ENCODE measurements at places on chromosomes 13 and 19.
A peak's percentile ranks its signal among the peaks of the same experiment; 100 is the strongest.

- DNase-seq: peak; percentile 92
These were observed 183.5 kb upstream of the UBL3 start for GRCh38 chr13:30033681-30034457.

GRCh38 chr13:76836311-76836710 lies 49.9 kb downstream of the KCTD12 start:
- no peak for DNase-seq

DNA sequence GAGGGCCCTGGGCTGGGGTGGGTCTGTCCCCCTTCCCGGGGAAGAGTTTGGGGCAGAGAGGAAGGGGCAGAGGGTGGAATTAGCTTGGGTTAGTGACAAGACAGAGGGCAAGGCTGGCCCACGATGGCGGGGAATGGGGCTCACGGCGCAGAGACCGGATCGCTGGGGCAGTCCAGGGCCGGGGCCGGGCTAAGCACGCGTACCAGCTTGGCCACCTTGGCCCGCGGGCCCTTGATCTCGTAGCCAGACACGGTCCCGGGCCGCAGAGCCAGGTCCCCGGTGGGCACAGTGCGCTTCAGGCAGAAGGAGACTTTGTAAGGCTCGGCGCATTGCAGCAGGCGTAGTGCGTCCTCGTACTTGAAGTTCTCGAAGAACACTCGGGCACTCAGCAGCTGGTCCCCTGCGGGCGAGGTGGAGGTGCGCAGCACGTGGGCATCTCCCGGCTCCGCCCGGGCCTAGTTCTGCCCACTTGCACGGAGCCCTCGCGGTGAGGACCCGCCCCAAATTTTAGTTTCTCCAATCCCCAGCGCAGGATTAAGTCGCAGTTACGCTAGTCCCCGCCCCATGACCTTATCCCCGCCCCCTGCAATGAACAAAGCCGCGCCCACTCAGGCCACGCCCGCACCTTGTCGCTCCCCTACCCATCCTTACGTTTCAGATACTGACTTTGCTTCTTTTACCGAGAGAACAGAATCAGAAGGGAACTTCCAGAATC lies 8.6 kb upstream of the HIPK4 start:
- DNase-seq: no peak

- DNase-seq: no peak
These were observed 51.9 kb downstream of the GARRE1 start for GRCh38 chr19:34306213-34306661.

GRCh38 chr19:33187183-33187540 lies 7.0 kb upstream of the LRP3 start:
- no peak for DNase-seq

DNA sequence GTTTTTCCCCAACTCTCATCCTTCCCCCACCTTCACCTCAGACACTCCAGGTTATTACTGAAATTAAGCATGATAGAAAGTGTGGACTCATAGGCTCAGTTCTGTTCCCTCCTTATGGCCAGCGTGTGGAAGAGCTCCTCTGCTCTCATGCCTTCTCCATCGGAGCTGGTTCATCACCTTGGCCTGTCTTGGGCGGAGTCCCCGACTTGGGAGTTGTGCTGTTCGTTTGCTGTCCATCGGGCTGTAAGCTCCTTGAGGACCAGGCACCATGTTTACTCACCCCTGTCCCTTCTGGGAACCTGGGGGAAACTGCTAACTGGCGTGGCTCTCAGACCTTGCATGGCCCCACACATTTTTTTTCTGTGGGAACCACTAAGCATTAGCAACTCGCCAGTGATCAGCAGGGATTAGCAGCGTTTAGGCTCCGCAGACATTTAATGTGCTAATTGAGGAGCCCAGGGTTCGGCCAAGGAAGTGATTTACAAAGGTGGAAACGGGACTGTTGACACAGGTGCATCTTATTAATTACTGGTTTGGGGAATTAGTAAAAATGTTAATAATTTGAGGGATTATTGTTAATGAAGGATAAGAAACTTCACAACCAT lies 123.8 kb downstream of the TM9SF2 start:
- no peak for DNase-seq

- DNase-seq: no peak
These were observed 173.6 kb downstream of the NDFIP2 start for GRCh38 chr13:79654520-79654919.

- no peak for DNase-seq
These were observed 5.5 kb upstream of the CCER2 start for GRCh38 chr19:38917516-38917915.

GRCh38 chr19:49844138-49845095 lies 6.5 kb upstream of the PTOV1 start:
- DNase-seq: no peak

GRCh38 chr19:34408411-34408810 lies 4.2 kb downstream of the PDCD2L start:
- DNase-seq: no peak

DNA sequence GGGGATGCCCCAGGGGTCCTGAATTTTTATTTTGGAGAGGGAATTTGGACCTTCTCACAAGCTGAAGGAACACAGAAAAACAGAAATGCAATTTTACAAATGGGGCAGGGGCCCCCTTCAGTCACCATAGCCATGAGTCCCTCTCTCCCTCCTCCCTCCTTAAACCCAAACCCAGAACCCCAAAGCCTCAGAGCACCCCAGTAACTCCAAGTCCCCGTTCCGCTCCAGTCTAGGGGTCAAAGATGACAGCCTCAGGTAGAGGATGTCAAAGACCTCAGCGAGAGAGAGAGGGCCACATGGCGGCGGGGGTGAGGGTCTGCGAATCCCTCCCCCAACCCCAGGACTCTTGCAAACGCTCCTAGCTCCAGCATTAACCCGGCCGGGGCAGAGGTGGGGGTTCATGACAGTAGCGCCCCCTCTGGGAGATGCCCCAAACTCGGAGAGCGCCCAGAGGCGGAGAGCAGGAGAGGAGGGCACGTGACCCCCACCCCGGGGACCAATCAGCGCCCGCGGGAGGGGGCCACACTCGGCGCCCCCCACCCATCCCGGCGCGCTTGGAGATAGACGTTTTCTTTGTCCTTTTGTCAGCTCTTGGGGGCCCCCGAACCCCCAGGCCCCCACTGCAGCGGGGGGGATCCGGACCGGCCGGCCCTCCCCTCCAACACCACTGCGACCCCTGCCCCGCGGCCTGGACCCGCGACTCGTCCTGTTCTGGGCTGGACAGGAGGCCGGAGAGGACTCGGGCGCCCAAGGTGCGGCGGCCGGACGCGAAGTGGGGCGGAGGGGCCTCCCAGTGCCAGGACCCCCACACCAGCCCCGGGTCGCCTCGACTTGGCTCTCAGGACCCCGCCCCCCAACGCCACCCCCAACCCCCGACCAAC lies 20.8 kb upstream of the SEMA6B start:
- no peak for DNase-seq

DNA sequence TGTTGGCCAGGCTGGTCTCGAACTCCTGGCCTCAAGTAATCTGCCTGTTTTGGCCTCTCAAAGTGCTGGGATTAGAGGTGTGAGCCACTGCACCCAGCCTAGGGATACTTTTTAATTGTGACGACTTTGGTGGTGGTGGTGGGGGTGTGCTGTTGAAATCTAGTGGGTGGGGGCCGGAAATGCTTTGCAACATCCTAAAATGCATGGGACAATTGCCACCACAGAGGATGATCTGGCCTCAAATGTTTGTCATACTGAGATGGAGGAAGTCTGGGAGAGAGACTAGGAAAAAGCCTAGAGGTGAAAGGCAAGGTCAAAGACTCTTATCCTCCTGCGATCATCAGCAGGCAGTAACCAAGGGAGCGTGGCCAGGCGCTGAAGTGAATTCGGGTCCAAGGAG lies 1.4 kb downstream of the NWD1 start:
- no peak for DNase-seq

GRCh38 chr13:30435911-30436451 lies 13.7 kb downstream of the UBE2L5 start:
- no peak for DNase-seq

GRCh38 chr13:50593207-50593606 lies 250.3 kb downstream of the DLEU7 start:
- no peak for DNase-seq

DNA sequence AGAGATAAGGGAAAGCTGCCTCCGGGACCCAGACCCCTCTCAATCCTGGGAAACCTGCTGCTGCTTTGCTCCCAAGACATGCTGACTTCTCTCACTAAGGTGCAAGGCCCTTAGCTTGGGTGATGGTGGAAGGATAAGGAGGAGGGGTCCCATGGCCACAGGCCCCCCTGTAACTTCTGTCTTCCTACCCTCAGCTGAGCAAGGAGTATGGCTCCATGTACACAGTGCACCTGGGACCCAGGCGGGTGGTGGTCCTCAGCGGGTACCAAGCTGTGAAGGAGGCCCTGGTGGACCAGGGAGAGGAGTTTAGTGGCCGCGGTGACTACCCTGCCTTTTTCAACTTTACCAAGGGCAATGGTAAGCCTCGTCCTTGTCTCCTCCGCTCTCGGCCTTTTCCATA lies 2.0 kb downstream of the CYP2F1 start:
- DNase-seq: no peak

DNA sequence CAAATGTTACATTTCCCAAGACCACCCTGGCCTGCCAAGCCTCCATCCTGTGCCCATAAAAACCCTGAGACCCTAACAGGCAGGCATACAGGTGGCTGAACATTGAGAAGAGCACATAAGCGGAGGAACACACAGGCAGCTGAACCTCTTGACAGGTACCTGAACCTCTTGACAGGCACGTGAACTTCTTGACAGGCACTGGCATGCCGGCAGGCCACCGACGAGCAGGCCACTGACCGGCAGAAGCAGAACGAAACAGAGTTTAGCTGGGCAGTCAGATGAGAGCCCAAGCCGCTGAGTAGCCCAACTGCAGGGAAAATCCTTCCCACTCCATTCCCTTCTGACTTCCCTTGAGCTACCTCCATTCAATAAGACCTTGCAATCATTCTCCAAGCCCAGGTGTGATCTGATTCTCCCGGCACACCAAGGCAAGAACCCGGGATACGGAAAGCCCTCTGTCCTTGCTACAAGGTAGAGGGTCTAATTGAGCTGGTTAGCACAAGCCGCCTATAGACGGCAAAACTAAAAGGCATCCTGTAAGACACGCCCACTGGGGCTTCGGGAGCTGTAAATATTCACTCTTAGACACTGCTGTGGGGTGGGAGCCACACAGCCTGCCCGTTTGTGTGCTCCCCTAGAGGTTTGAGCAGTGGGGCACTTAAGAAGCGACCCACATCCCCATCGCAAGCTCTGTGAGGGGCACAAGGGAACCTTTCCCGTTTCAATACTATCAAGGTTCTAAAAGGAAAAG lies 2613.9 kb upstream of the PCDH20 start:
- no peak for DNase-seq

DNA sequence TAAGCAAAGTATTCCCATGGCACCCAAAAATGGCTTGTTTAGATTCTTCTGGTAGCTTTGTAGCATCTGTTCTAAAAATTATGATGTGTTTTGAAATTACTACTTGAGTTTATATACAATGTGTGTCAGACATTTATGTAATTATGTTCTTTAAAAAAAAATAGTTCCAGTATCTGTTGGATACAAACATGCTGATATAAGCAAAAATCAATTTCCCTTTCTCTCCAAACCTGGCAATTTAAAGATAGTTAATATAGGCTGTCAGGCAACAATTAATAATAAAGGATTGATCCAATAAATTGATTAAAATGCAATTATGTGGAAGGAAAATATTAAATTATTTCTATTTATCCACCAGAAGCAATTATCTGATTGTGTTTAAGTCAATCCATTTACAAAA lies 41.7 kb downstream of the OXGR1 start:
- no peak for DNase-seq

DNA sequence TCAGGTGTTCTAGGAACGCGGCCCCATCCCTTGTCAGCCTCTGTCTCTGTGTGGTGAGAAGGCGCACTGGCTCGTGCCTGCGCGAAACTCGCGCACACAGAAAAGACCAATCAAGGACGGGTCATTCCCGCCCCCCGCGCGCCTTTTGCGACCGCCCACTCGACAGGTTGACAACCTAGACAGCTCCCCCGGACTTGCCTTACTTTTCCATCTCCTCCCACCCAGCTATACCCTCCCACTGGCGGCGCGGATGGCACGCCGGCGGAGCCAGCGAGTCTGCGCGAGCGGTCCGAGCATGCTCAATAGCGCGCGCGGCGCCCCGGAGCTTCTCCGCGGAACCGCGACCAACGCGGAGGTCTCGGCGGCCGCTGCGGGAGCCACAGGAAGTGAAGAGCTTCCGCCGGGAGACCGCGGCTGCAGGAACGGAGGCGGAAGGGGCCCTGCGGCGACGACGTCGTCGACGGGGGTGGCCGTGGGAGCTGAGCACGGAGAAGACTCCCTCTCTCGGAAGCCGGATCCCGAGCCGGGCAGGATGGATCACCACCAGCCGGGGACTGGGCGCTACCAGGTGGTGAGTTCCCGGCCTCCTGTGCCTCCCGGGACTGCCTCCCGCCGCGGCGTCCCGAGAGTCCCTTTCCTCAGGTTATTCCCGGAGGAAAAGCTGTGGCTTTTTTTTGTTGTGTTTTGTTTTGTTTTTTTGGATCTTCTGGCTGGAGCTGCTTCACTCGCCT lies at the start of gene NDFIP2:
Gene NDFIP2 (plus strand): TSS at position 202 of the 731 bp plus-strand sequence. CDS start 49 bp downstream, at position 251.
- peak; percentile 71 for DNase-seq

DNA sequence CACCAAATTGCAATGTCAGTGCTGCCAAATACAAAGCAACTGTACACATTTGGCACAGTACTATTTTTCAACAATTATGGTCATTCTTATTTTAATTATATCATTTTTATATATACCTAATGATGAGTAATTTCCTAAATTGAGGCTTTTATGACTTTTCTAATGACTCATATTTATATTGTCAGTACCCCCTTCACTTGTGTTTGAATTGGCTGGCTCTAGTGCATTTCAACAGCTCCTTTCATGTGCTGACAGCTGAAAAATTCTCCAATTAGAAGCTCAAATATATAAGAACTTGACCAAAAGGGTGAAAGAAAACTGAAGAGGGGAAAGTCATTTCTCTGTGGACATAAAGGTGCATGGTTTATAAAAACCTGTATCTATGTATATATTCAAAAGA lies 263.3 kb downstream of the SLITRK1 start:
- DNase-seq: no peak

GRCh38 chr13:43472339-43472738 lies 314.4 kb downstream of the ENOX1 start:
- peak; percentile 4 for DNase-seq

DNA sequence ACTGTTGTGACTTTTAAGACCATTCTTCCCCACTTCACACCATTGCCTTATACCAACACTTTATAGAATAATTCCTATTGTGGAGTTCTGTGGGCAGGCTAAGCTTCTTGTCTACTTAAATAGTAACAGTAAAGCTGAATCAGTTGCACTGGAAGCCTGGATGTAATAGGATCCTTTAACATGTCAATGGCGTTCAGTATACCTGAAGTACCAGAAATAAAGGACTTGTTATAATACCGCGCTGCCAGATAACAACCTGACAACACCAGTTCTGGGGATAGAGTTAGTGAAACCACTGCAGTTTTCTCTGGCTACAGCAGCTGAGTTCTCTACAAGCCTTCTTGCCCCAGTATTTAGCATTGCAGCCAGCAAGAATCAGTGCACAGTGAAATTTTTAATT lies 52.0 kb upstream of the TNFRSF19 start:
- DNase-seq: no peak

- DNase-seq: no peak
These were observed 45.3 kb downstream of the POLR1D start for GRCh38 chr13:27666951-27667350.

GRCh38 chr19:52171321-52172169 lies at the start of gene ZNF836:
TSS of gene ZNF836 (minus strand) at chr19:52171621. CDS start at chr19:52168072, 3,549 bp downstream.
- DNase-seq: peak; percentile 91

- DNase-seq: peak; percentile 22
These were observed 9.6 kb downstream of the CAPN12 start for GRCh38 chr19:38734426-38735256.

- DNase-seq: peak; percentile 85
These were observed 14.6 kb downstream of the NACC1 start for GRCh38 chr19:13132471-13133180.

- DNase-seq: peak; percentile 39
These were observed 13.3 kb downstream of the EXOC3L2 start for GRCh38 chr19:45231891-45232290.

GRCh38 chr19:55304279-55304978 lies 20.6 kb downstream of the BRSK1 start:
- peak; percentile 27 for DNase-seq

Data from AG08395 (cell line).